ENCODE measurements at places on chromosomes 2 and 18.
A peak's percentile ranks its signal among the peaks of the same experiment; 100 is the strongest.

DNA sequence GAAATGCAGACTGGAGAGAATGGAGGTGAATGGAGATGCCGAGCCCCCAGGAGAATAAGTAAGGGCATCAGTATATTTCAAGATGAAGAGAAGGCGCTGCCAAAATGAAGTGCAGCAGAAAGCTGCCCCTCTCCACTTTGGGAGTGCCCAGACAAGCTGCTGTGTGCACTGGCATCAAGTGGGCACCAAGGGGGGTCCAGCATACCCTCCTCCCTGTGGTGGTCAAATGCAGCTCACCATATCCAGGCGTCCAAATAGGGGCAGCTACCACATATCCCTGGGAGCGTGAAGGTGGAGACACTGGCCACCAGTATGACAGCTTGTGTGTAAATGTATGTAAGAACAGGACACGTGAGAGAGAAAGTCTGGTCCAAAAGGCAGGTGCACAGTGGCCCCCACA is 236.6 kb downstream of the KLHL29 start:
- DNase-seq = no peak

- no peak for DNase-seq
Observed at GRCh38 chr2:64524604-64525316, 632 bp downstream of the AFTPH start.

DNA sequence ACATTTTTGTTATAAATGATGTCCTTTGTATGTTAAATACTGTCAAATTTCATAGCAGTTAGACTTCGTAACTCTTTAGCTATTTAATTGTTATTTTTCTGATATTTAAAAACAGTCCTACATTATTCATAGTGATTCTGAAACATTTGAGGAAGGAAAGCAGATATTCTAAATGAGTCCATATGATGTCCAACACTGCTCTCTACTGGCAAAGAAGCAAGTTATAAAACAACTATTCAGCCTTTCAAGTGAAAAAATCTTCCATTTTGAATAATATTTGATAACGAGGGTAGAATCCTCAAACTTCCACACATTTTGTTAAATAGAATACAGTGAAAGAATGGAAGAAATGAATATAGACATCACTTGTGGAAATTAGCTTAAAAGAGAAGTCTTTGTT is 220.8 kb downstream of the GULP1 start:
- peak; percentile 52 for DNase-seq

GRCh38 chr2:85684806-85685205 is 9.4 kb upstream of the GNLY start:
- DNase-seq = peak; percentile 66

DNA sequence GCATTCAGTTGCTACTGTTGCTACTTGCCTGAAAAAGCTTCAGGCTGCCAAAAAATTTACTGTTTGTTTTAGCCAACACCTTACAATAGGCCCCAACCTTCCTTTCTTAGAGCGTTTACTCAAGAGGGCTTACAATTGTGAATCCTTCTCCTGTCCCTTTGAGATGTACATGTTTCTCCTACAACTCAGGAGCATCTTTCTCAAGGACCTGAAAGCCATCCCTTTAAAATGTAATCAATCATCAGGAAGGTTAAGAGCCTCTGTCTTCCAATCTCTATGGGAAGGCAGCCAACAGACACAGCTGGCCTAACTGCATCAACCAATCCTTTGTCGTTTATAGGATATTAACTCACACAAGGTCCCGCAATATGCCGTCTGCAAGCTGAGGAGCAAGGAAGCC is 3.4 kb upstream of the IER3IP1 start:
- peak; percentile 51 for DNase-seq

- DNase-seq = no peak
Observed at GRCh38 chr2:85063981-85064599, 69.1 kb upstream of the TCF7L1 start.

DNA sequence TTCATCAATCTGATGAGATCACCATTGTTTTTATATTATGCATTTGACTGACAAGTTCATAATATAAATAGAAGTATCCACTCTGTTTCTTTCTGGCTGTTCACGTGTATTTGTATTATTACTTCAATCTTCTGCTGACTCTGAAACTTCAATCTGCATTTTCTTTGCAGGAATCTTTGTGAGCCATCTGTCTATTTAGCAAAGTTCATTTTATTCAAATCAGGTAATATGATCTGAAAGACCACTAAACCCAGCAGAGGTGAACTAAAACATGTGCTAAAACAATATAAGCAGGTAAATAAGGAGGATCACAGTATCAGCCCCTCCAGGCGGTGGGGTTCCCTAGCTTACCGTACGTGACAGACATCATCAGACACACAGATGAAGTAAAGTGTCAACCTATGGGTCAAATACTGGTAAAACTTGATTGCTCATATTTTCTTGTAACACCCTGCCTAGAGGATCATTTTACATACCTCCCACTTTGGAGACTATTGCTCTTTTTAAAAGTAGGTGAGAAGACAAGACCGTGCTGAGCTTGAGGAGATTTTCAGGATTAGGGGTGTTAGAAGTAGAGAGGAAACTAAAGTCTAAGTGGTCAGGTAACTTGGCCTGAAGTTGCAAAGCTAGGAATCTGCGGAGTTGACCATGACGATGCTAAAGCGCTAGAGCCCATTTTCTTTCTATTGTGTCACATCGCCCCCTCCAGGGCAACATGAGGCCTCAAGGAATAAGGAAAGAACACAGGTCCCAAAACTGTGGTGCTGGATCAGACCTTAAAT is 9.0 kb downstream of the DTNB start:
- DNase-seq = peak; percentile 56

DNA sequence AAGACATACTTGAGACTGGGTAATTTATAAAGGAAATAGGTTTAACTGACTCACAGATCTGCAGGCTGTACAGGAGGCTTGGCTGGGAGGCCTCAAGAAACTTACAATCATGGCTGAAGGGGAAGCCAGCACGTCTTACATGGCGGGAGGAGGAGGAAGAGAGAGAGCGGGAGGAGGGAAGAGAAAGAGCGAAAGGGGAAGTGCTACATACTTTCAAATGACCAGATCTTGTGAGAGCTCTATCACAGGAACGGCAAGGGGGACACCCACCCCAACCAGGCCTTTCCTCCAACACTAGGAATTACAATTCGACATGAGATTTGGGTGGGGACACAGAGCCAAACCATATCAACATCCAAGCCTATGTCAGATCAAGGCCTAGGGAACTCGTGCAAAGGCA is 24.2 kb downstream of the MYL12B start:
- no peak for DNase-seq

DNA sequence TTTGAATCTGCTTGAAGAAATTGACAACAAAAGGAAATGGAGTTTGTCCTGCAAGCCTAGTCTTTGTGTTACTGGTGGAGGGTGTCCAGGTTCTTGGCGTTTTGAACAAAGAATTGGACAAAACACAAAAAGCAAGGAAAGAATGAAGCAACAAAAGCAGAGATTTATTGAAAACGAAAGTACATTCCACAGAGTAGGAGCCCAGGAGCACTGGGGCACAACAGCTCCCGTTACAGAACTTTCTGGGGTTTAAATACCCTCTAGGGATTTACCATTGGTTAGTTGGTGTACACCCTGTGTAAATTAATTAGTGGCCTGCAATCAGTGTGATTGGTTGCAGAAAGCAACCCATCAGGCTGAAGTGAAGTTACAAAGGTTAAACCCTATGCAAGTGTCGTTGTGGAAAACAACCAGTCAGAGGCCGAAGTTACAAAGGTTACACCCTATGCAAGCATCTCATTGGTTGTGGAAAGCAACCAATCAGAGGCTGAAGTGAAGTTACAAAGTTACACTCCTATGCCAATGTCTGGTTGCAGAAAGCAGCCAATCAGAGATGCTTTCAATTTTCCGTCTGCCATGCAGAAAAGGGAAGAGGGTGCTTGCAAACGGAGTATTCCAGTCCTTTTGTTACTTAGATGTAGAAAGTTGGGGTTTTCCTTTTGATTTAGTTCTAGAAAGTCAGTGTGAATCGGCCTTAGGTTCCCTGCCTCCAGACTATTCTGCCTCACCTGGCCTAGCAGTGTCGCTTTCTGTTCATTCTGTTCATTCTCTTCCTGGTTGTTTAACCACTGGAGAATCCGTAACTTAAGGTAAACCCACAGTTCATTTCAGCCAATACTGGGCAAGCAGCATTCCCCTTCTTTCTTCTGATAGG is 47.6 kb upstream of the PTH2R start:
- no peak for DNase-seq

- DNase-seq = no peak
Observed at GRCh38 chr2:154794406-154794805, 95.9 kb downstream of the KCNJ3 start.

DNA sequence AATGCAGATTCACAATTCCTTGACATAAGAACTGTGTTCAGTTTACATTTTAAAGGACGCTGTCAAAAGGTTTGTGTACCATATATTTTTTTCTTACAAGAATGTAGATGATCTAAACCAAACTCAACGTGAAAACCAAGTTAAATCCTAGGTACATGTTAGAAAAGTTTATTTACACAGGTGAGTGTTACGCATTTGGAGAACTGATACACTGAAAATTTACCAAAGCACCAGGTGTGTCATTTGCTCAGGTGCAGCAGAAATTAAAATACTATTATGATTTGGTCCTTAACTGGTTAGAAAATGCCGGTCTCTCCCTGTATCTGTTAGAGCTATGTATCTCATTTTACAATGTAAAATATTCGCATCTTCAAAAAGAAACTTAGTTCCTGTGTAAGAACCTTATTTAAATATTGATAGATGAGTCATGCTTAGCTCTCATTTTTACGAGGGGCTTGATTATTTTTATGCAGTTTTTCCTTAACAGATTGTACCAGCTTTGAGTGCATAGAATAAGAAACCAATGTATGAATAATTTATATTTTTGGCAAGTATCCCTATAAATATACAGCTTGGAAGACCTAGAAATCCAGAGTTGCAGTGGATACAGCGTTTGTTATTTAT is 25.1 kb downstream of the MFF start:
- DNase-seq = no peak

GRCh38 chr2:16167870-16168426 is 227.6 kb downstream of the MYCN start:
- DNase-seq = no peak

DNA sequence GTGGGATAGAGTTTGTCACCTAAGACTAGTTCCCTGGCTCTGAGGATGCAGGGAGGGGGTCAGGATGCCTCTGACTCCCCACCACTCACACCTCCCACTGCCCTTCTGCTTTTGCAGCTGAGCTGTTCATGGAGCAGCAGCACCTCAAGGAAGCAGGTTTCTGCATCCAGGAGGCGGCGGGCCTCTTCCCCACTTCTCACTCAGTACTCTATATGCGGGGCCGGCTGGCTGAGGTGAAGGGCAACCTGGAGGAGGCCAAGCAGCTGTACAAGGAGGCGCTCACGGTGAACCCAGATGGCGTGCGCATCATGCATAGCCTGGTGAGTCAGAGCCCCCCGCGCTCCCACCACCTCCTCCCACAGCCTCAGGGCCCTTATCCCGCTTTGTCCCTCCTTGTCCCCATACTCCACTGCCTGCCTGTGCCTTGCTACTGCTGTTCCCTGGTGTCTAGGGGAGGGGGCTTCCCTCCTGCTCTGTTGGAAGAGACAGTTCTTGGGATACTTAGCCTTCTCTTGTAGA is 94.4 kb downstream of the STPG4 start:
- DNase-seq = no peak

DNA sequence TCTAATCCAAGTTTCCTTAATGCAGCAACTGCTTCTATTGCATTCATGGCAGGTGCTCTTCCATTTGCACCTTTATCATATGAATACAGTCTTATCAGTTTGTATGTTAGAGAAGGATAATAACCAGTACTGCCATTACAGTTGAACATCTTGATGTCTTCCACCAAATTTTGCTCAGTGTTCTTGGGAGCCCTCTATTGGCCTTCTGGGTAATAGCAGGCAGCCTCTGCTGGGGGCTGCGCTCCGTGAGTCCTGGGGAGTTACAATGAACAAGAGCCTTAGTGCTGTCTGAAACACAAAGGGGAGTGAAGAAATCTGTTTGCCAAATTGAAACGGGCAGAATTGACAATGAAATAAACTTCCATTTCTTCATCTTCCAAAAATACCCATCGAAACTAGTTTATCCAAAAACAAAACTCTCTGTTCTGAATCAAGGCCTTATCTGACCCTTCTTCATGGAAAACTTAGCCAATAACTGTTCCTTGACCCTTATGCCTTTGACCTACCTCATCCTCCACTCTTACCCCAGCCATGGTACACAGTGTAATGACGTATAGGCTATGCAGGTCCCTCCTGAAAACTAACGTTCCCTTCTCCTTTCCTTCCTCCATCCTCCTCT is 79.9 kb downstream of the ALK start:
- no peak for DNase-seq

GRCh38 chr18:49285627-49286026 is 174.8 kb downstream of the DYM start:
- no peak for DNase-seq

DNA sequence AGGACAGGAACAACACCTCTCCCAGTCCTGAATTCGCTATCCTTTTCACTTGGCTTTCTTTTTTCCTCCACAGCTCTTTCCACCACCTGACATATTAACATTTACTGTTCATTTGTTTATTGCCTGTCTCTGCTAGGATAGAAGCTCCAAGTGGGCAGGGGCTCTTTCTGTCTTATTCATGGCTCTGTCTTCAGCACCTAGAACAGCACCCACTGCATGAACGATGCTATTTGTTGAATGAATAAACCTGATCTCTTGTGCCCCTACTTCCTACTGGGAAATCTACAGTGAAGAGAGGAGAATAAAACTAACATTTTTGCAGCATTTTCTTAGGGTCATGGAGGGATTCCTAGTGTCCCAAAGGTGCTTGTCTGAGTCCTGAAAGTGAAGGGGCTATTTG is 24.4 kb upstream of the GAREM2 start:
- DNase-seq = no peak

GRCh38 chr2:152611458-152612231 is 105.6 kb downstream of the PRPF40A start:
- no peak for DNase-seq

- no peak for DNase-seq
Observed at GRCh38 chr2:223941579-223942277, 3.4 kb downstream of the WDFY1 start.

GRCh38 chr2:128535953-128536352 is 217.3 kb upstream of the HS6ST1 start:
- no peak for DNase-seq

- no peak for DNase-seq
Observed at GRCh38 chr2:215693193-215693998, 257.5 kb upstream of the FN1 start.

GRCh38 chr2:25274868-25275574 is 66.7 kb downstream of the DNMT3A start:
- DNase-seq = no peak

- no peak for DNase-seq
Observed at GRCh38 chr18:75483662-75484061, 56.2 kb upstream of the SMIM21 start.

- DNase-seq = no peak
Observed at GRCh38 chr2:72255540-72255939, 107.9 kb upstream of the CYP26B1 start.

GRCh38 chr2:236678307-236678975 is 108.8 kb downstream of the ACKR3 start:
- DNase-seq = no peak

GRCh38 chr2:109208071-109208950 is 79.3 kb downstream of the SH3RF3 start:
- DNase-seq = peak; percentile 27

- no peak for DNase-seq
Observed at GRCh38 chr2:211251016-211251415, 694.6 kb downstream of the CPS1 start.

GRCh38 chr2:54574860-54575247 is 118.7 kb downstream of the SPTBN1 start:
- DNase-seq = no peak

GRCh38 chr18:52701219-52701935 is 361.4 kb downstream of the DCC start:
- no peak for DNase-seq

GRCh38 chr2:202871300-202872141 is at the start of gene ICA1L:
Gene ICA1L (minus strand): TSS chr2:202871766. CDS start chr2:202829009, 42,757 bp downstream.
- DNase-seq = peak; percentile 72

Data from COR-L47 (cell line).